ENCODE measurements at places on chromosomes 5 and 9.
A peak's percentile ranks its signal among the peaks of the same experiment; 100 is the strongest.

DNA sequence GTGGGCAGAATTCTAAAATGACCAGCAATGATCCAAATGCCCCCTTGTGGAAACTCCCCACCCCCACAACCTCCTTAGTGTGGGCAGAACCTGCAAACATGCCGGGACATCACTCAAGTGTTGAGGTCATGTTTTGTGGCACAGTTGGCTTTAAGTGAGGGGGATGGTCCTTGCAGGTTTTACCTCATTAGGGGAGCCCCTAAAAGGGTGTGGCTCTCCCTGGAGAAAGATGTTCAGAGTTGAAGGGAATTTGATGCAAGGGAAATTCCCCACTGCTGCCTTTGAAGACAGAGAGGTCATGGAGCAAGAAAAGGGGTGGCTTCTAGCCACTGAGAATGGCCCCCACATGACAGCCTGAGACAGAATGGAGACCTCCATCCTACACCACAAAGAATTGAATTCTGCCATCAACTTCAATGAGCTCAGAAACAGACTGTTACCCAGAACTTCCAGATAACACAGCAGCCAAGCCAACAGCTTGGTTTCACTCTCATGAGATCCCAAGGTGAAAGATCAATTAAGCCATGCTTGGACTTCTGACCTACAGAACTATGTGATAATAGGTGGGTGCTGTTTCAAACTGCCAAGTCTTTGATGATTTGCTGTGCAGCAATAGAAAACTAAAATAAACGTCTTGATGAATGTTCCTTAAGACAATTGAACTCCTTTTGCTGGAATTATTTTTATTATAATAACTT, 103.4 kb downstream of the MED10 start:
- no peak for DNase-seq

- peak; percentile 84 for DNase-seq
These were observed 115.2 kb downstream of the EFNA5 start for GRCh38 chr5:107555425-107556090.

- peak; percentile 66 for DNase-seq
These were observed 51.6 kb downstream of the NUDT12 start for GRCh38 chr5:103510851-103511553.

DNA sequence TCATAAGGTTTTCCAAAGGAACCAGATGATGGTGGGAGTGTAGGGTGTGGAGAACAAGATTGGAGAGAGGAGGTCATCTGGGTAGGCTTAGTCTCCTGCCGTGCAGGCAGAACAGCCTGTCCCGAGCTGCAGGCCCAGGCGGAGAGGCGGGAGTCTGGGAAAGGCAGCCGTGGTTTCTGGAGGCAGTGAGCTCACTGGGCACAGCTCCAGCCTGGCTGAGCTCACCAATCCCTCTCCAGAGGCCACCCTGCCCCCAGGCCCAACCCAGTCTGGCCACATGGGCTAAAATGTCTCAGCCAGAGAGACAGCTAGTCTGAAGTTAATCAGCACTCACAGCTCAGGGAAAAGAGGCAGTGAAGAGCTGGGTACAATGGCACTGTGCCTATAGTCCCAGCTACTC, 12.3 kb downstream of the P4HA2 start:
- peak; percentile 98 for DNase-seq

GRCh38 chr9:117720066-117720465, 15.9 kb downstream of the TLR4 start:
- no peak for DNase-seq

DNA sequence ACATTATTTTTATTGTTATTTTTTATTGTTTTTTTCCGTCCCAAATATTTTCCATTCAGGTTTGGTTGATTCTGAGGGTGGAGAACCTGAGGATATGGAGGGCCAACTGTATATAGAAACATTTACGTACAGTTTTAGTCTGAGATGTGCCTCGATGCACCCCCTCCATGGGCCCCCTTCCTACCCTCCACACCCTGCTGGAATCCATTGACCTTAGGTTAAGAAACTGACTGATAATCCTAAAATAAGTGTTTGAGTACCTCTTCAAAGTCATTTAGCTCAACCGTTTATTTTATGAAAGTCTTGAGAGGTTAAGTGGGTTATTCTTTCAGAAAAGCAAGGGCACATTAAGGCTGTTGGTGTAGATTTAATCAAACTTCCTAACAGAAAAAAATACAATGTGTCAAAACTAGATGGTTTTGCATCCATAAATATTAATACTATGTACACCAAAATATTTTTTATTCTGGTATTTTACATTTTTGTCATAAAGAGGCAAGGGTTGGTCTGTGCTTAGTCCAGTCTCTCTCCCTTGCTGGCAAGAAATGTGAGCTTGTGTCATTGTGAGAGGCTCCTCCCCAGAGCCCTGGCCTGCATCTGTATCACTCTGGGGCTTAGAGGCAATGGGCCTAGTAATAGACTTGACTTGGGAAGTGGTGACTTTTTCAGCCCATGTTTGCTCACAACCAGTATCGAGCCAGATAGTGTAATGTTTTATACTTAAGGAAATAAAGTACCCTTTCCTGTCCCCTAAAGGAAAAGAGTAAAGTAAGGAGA, 15.7 kb downstream of the MTRR start:
- no peak for DNase-seq

GRCh38 chr9:37997636-37998374, 71.2 kb downstream of the SHB start:
- no peak for DNase-seq

DNA sequence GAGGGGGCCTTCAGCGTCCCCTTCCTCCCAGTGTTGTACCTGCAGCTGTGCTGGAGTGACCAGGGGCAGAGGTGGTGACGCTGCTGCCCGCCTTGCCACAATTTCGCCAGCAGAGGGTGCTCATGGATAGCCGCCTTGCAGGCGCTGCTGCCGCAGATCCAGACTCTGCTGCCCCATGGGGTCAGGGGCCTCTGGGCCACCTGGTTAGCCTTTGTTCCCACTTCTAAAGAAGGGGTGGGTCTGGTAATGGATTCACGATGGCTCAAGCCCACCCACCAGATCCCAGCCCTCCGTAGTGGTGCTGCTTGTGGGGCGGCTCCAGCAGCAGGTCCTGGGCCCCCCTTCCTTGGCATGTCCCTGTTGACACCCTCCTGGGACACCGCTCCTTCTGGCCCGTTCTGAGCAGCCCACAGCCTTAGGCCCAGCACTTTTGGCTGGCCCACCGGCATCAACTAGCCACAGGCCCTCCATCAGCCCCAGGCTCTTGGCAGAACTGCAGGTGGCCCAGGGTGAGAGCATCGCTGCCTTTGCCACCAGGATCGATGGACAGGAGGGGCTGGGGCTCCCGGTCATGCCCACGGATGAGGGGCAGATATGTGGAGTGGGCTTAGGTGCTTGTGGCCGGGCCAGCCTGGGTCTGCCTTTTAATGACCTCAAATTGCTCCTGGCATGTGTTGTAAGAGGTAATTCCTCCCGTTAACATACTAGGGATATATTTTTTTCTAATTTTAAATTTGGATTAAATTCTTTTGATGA, 57.2 kb downstream of the COL5A1 start:
- DNase-seq: no peak

Measured in fibroblast of upper back skin (primary cell).